ENCODE measurements at places on chromosomes 2 and 18.

- no peak for DNase-seq
Observed at GRCh38 chr2:59575191-59575590, 978.3 kb downstream of the BCL11A start.

DNA sequence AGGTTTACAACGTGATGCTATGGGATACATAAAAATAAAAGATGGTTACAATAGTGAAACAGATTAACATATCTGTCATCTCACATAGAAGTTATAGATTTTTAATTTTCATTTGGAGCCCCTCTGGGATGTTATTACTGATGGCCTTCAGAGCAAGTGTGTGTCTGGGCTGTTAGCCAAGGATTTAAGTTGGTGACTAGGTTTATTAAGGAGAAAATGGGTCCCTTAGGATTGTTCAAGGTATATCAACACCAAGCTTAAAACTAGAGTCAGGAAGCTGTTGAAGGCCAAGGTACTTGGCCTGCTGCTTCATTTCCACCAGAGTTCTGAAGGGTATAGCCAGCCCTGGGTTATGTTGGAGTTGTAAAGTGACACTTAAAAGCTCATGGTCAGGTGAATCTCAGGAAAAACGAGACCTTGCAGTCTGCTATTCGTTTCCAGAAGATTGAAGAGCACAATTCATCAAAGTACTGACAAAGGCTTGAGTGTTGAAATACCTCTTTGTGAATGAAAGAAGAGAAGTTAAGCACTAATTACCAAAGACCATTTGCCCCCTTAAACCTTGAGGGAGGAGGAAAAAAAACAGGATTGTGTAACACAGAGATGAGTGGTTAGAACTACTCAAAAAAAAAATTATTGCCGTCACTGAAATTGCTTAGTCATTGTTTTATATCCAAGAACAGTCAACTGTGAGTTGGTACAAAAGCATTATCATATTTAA is 48.4 kb downstream of the MAP2 start:
- no peak for DNase-seq

- DNase-seq: peak; percentile 26
Observed at GRCh38 chr2:46328291-46328690, 31.1 kb downstream of the EPAS1 start.

DNA sequence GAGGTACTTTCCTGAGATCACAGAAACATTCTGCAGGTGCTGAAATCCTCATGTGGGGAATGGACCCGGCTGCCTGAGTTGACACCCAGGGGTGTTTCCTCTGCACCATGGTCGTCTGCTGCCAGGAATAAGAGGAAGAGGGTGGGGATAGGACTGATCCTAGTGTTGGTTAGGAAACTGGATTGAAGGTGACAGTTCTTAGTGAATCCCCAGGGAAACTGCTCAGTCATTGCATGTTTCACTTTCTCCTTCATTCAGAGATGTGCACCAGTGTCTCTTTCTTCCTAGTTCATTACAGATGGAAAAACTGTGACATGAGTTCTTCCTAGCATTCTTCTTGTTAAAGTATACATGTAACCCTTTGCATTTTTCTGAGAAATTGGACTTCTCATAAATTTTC is 294.3 kb downstream of the PTGR3 start:
- DNase-seq: no peak

GRCh38 chr2:10305254-10305635 is 2.5 kb downstream of the HPCAL1 start:
- no peak for DNase-seq

DNA sequence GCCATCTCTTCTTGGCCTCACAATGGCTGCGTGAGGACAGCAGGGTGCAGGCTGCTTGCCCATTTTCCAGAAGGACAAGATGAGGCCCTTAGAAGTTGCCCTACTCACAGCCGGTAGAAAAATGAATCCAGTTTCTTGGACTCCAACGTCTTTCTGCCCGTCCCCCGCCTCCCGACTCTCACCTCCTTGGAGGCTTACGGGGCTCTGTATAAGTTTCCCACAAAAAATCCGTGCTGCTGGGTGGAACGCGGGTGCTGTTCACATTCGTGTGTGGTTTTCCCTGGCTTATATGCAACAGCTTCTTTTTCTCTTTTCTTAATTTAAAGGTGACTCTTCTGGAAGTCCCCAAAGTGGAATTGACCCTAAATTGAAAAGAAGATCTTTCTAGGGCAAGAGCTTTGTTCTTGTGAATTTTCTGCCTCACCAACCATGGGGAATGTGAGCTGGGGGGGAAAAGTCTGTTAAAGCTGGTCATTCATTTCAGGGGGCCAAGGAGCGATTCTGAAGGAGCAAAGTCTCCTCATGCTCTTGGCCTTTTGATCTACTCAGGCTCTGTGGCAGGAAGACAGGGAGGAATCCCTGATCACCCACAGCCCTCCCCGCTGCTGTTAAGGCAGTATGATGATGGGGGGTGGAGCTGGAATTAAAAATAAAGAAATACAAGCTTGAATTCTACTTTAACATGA is 51.3 kb downstream of the DDX1 start:
- DNase-seq: no peak

DNA sequence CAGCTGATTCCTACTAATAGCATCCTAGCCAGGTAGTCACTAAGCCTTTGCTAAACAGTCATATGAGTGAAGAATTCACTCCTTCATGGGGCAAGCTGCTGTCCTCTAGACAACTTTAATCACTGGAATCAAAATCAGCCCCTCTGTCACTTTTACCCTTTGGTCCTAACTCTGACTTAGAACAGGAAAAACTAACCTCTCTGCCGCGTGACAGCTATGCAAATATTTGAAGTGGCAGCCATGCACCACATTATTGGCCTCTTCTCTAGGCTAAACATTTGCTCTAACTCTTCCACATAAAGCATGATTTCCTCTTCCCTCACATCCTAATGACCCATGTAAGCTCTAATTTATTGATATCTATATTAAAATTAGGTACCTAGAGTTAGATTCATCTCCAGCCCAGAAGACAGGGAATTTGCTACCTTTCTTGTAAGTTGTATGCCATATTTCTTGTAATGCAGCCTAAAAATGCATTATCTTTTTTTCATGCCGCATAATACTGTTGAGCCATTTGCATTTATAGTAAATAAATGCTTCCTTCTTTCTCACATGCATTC is 12.8 kb upstream of the ONECUT2 start:
- DNase-seq: no peak

- DNase-seq: no peak
Observed at GRCh38 chr2:86518481-86518880, 44.8 kb downstream of the CHMP3 start.

DNA sequence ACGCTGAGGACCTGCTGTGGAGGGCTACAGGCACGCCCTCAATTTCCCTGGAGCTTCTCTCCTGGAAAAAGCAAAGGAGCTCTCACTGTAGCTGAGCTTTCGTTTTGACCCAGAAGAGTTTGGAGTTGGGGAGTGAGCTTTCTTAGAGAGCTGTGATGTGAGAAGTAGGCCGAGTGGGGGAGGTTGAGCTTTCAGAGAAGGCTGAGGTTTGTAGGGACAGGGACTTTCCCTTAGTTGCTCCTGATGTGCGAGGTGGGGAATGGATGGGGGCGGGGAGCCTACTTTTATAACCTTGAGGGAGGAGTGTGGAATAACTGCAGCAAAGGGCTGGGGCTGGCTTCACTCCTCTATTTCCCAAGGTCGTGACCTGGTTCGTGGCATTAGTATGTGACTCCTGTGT is 47.1 kb downstream of the ZNF532 start:
- DNase-seq: peak; percentile 39

- DNase-seq: no peak
Observed at GRCh38 chr2:220393711-220394110, 766.3 kb downstream of the SLC4A3 start.

GRCh38 chr2:56088411-56088810 is 95.4 kb upstream of the CCDC85A start:
- DNase-seq: no peak

DNA sequence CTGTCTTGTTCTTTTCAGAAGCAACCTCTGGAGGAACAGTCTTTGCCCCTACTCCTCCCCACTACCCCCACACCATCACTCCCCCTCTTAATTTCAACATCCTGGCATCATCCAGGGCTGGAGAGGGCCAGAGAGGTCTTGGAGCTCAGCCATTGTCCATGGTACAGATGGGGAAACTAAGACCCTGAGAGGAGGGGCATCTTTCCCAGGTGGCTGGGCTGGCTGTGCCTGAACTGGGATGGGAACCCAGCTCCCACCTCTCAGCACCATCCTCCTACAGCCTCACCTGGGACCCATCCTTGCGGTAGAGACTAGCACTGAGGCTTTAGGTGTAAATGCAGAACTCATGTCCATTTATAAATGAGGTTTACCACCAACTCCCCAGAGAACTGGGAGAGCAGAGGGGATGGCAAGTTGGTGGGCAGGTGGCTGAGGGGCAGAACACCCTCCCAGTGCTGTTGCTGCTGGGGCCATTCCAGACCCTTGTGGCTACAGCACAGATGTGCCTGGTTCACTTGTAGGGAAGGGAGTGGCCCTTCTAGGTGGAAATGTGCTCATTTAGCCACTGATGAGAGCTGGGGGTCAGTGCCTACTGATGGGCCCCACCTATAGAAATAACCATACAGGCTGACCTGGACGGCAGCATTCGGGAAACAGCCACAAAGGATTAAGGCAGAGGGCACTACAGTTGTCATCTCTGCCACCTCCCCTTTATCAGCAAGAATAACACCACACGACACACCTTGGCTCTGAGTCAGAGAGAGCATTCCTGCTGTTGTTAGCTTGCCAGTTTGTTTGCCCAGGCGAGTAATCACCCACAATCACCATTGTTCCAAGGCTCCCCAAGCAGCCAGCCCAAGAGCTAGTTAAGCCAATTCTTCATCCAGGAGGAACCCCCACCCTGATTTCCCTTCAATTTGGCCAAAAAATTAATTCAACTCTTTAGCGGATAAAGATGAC is 2.1 kb downstream of the MLPH start:
- no peak for DNase-seq

DNA sequence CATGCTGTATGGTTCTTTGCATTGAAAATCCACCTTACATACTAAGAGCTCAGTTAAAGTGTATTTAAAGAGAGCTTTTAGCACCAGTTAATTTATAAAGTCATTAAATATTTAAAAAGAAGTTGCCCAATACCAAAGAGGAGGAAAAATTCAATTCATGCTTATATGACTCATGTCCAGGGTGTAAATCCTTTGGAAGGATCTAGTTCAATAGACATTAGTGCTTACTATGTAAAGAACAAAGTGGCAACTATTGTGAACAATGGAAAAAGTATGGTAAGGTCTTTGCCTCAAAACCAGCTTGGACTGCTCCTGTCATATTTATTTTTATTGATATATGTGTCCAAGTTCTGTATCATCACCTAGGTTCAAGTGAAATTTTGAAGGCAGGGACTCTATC is 90.5 kb downstream of the SCN9A start:
- DNase-seq: no peak

- no peak for DNase-seq
Observed at GRCh38 chr2:66057844-66058243, 377.1 kb upstream of the MEIS1 start.

GRCh38 chr18:39681061-39681460 is 2115.5 kb upstream of the CELF4 start:
- no peak for DNase-seq

GRCh38 chr2:168143813-168144212 is 103.6 kb downstream of the STK39 start:
- DNase-seq: no peak

- DNase-seq: peak; percentile 2
Observed at GRCh38 chr18:67600181-67601180, 84.0 kb upstream of the DSEL start.

DNA sequence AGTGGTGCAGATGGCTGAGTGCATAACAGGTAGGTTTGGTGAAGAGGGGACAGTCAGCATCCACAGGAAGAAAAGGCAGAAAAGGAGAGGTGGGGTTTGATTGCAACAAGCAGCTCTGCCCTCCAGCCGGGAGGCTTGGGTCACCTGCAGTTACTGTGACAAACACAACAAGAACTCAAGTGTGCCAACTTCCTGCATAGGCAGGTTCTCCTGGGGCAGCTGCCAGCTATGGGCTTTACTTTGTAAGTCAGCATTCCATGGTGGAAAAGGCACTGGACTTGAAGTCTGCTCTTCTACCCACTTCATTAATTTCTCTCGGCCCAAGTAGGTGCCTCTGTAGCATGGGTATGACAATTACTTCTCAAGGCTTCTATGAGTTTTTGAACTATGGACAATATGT is 98.9 kb downstream of the MYT1L start:
- DNase-seq: no peak
